ENCODE measurements at places on chromosomes 3 and 15.

DNA sequence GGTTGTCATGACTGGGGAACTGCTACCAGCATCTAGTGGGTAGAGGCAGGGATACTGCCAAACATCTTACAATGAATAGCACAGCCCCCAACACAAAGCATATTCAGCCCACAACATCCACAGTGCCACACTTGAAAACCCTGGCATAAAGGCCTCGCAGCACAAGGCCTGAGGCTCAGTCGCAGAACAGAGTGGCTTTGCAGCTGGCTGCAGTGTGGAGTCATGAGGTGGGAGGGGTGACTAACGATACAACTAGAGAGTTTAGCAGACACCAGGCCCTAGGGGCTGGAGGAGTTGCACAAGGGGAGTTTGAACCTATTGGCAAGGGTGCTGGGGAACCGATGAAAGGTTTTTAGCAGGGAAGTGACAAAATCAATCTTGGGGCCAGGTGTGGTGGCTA lies 32.1 kb downstream of the GRK7 start:
- no peak for DNase-seq

GRCh38 chr3:189652042-189652441 lies 20.9 kb downstream of the TP63 start:
- no peak for DNase-seq

- DNase-seq = peak; percentile 41
Measured at GRCh38 chr15:58410353-58410752, 21.4 kb upstream of the LIPC start.

DNA sequence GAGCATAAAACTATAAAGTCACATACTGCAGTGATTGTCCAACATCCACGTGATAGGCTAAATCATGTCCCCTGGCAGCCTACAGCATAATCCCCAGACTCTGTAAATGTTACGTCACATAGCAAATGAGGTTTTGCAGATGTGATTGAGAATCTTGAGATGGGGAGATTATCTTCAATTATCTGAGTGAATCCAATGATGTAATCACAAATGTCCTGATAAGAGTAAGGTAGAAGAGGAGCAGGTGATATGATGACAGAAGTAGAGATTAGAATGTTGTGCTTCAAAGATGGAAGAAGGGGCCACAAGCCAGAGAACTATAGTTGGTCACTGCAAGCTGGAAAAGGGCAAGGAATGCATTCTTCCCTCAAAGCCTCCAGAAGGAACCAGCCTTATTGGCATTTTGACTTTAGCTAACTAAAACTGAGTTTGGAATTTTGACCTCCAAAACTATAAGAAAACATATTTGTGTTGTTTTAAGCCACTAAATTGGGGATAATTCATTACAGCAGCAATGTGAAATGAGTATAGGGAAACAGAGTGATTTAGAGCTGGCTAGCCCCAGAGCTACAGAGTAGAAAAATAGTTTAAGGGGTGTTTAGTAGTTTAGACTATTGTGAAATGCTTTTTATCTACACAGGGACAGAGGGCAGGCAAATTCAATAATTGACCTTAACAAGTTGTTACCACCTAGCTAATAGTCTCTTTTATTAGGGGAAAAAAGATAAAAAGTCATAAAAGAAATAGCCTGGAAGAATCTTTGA lies 15.2 kb downstream of the SLC2A2 start:
- no peak for DNase-seq

GRCh38 chr15:98853161-98853560 lies 154.4 kb downstream of the PGPEP1L start:
- peak; percentile 83 for DNase-seq

DNA sequence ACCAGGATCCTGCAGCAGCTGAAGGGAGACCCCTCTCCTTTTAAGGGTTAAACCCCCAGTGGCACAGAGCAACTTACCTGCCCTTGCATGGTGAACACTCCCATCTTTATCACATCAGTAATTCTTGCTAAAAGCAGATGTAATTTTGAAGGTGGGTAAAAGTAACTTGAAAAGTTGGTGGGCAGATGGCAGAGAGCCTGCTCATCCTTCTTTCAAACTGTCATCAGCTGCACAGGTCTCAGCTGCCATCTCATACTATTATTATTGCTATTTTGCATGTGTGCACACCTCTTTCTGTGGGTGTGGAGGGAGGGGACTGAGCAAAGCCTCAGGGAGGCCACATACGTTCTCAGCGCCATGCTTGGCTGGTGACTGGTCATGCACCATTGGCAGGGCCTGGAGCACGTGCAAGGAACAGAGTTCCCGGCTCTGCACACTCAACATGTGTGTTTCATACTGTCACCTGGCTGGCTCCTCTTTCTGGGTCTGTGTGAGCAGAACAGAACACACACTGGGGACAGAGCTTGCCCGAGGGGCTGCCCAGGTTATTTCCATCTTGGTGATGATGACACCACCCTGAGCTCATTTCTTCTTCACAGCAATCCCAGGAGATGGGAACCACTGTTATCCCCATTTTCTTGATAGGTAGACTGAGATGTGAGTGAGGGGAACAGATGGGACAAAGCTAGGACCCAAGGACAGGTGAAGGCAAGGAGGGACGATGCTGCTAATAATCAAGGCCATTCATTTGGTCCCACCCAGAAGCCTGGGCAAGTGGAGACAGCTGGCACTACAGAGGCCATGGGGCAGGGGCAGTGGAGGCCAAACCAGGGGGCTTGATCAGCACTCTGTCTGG lies 95.8 kb upstream of the KLF13 start:
- no peak for DNase-seq

GRCh38 chr15:40591389-40591788 lies 2.7 kb upstream of the KNL1 start:
- no peak for DNase-seq

DNA sequence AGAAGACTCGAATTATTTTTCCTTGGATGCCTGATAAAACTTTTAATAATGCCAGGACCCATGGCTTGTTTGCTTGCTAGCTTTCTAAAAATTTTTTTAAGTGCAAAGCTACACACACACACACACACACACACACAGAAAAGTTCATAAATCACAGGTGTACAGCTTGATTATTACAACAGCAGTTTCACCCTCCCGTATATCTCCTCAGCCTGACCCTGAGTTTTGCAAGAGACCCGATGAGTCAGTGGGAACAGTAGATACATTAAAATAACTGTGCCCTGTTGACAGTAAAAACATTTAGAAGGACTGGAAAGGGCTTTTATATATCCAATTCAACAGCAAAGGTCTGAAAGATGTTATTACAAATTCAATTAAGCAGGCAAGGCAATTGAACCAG lies 46.7 kb downstream of the EMC4 start:
- DNase-seq = no peak

DNA sequence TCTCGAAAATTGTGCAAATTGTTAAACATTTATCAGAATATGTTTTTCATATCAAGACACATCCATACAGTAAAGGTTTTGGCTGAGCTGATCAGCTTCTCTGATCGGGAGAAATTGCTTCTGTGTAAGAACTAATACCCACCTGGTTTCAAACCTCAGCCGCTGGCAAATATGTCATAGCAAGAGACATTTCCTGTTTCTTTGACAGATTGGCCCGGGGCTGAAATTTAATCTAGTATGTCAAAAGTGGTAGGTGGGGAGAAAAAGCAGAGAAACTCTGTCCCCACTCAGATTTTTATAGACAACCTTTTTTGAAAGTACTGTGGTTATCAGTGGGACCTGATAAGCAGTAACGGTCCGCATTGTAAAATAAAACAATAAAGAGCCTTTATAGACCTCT lies 88.8 kb upstream of the SLC24A5 start:
- no peak for DNase-seq

DNA sequence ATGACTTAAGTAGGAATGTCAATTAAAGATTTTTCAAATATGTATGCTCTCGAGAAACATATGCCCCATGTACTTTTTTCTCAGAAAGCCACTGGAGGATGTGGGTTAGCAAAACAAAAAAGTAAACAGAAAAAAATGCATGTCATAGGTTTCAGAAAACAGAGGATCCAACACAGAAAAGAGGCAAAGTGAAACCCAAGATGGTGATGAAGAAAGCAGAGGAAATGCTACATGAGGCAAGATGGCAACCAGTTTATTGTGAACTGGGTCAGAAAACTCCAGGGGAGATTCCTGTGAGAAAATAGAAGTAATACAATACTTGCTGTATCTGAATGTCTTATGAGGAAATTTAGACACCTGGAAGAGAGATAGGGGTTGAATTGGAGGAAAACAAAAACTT lies 30.8 kb upstream of the EOMES start:
- DNase-seq = no peak

DNA sequence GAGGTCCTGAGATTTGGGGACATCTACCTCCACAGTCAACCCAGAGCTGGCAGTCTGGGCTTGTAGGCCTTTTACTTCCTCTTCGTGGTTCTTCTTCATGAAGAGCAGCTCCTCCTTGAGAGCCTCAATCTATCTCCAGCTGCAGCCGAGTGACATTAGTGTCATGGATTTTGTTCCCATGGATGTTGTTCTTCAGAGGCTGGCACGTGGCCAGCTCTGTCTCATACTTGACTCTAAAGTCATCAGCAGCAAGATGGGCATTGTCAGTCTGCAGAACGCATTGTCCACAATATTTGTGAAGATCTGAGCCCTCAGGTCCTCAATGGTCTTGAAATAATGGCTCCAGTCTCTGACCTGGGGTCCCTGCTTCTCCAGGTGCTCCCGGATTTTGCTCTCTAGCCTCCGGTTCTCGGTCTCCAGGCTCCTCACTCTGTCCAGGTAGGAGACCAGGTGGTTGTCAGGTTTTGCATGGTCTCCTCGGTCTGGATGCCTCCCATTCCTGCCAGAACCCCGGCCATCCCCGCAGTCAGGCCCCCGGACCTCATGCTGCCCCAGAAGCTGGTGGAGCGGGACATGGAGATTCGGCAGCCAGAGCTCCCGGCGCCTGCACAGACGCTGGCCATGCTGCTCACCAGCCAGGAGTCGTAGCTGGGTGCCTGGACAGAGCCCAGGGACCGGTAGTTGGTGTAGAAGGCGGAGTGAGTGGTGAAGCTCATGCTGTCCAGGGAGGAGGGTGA lies 3.4 kb upstream of the CCNL1 start:
- DNase-seq = no peak

- no peak for DNase-seq
Measured at GRCh38 chr3:182735672-182736071, 57.6 kb upstream of the ATP11B start.

- DNase-seq = no peak
Measured at GRCh38 chr3:46080124-46080968, 53.1 kb upstream of the XCR1 start.

- DNase-seq = no peak
Measured at GRCh38 chr15:64943512-64944225, 32.0 kb downstream of the ANKDD1A start.

- no peak for DNase-seq
Measured at GRCh38 chr15:60784483-60785254, 305.7 kb upstream of the ICE2 start.

GRCh38 chr3:172087198-172087597 lies 47.8 kb downstream of the FNDC3B start:
- DNase-seq = no peak

DNA sequence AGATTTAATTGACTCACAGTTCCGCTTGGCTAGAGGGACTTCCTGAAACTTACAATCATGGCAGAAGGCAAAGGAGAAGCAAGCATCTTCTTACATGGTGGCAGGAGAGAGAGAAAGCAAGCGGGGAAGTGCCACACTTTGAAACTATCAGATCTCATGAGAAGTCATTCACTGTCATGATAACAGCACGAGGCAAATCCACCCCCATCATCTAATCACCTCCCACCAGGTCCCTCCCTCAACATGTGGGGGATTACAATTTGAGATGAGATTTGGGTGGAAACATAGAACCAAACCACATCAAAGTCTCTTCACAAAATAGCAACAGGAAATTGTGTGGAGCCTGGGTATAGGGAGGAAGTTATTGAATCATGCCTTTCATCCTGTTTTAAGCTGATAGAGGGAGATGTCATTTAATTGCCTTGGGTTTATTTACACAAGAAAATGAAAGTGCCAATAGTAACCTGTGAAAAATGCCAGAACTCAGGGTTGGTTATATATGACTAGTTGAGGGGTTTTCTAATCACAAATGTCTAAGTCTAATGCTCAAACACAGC lies 624.8 kb upstream of the LMCD1 start:
- peak; percentile 72 for DNase-seq

GRCh38 chr15:41483115-41483514 lies 10.6 kb upstream of the ITPKA start:
- DNase-seq = peak; percentile 64
